ENCODE measurements at places on chromosomes 3 and 15.
A peak's percentile ranks its signal among the peaks of the same experiment; 100 is the strongest.

GRCh38 chr3:168457954-168458539 is 362.3 kb upstream of the GOLIM4 start:
- DNase-seq: no peak

- no peak for DNase-seq
Observed at GRCh38 chr3:17592956-17593355, 149.5 kb downstream of the TBC1D5 start.

DNA sequence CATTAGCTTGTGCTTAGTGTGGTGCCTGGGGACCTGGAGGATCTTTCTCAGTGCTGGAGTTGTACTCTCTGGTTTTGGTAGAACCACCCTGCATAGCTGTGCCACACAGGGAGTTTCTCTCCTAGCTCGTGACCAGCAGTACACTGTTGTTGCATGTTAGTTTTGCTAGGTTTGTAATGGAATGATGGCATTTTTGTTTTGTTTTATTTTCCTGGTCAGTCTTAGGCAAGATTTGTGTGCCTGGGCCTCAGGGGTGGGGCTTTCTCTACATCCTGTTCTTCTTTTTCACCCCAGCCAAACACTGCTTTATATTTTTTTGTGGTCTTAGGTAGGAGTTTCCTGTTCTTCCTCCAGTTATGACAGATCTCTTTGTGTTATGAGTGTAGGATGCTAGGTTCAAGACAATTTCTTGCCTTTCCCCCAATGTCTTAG is 534.5 kb upstream of the KCNMB2 start:
- peak; percentile 34 for DNase-seq

- no peak for DNase-seq
Observed at GRCh38 chr3:126540342-126540849, 16.4 kb downstream of the CHST13 start.

GRCh38 chr15:39434751-39435238 is 146.1 kb upstream of the THBS1 start:
- no peak for DNase-seq

- no peak for DNase-seq
Observed at GRCh38 chr15:69223083-69223813, 62.8 kb downstream of the GLCE start.

- DNase-seq: peak; percentile 24
Observed at GRCh38 chr3:129058441-129059200, 2.0 kb upstream of the GP9 start.

- peak; percentile 26 for DNase-seq
Observed at GRCh38 chr15:73941871-73942635, 15.8 kb downstream of the LOXL1 start.

- DNase-seq: no peak
Observed at GRCh38 chr3:62723166-62723913, 151.9 kb downstream of the CADPS start.

DNA sequence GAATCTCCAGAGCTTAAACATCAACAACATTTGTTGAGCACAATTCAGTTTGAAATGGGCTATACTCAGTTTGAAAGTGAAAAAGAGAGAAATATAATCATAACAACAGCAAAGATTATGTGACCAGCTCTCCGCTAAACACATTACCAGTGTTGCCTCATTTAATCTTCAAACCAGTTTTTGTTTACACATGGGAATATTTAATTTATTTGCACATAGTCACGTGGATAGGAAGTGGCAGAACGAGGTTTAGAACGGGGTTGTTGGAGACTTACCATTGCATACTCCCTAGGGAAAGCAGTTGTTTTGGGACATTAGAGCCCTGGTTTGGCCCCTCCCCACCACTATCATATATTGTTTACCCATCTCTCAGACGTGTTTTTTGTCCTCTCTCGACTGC is 77.2 kb downstream of the IL1RAP start:
- DNase-seq: no peak

GRCh38 chr15:37967788-37968187 is 33.3 kb downstream of the TMCO5A start:
- no peak for DNase-seq

DNA sequence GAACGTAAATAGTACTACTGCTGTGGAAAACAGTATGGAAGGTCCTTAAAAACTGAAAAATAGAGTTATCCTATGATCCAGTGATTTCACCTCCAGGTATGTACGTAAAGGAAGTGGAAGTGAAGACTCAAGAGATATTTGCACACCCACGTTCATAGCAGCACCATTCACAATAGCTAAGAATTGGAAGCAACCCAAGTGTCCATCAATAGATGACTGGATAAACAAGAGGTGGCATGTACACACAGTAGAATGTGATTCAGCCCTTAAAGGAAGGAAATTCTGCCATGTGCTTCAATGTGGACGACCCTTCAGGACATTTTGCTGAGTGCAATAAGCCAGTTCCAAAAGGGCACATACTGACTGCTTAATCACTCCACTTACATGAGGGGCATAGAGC is 188.3 kb downstream of the APBA2 start:
- no peak for DNase-seq

DNA sequence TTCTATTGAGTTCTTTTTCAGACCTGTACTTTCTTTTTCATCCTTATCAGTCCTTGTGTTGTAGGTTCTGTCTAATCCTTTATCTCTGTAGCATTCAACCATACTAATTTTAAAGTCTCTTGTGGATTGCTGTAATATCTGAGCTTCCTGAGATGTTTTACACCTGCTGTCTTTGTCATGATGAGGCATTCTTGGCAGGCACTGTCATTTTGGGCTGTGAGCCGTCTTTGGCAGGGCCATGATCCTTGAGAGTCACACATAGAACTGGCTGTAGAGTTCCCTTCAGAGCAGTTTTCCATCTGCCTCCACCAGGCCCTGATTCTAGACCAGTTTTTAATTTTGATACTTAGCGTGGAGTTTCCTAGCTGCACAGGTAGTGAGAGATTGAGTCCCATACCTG is 6.7 kb downstream of the EFCC1 start:
- DNase-seq: no peak

- peak; percentile 17 for DNase-seq
Observed at GRCh38 chr3:130276203-130276803, 69.2 kb upstream of the COL6A5 start.

GRCh38 chr3:195246581-195246995 is 24.4 kb downstream of the XXYLT1 start:
- no peak for DNase-seq

DNA sequence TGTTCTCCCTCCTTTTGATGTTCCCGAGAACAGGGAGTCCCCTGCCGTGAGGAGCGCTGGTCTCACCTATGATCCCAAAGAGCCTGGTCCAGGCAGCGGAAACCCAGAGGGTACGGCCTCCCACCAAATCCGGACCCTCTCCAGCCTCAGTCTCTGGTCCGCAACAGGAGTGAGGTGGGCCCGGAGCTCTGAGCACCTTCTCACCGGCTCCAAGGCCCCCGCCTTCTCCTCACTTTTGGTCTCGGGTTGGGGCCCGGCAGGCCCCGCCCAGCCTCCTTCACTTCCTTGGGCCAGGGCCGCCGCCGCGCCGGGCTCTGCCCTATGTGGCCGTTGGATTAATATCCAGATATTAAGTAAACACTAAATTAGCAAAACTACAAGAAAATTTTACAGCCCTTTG is 5.7 kb upstream of the SKOR1 start:
- DNase-seq: no peak

DNA sequence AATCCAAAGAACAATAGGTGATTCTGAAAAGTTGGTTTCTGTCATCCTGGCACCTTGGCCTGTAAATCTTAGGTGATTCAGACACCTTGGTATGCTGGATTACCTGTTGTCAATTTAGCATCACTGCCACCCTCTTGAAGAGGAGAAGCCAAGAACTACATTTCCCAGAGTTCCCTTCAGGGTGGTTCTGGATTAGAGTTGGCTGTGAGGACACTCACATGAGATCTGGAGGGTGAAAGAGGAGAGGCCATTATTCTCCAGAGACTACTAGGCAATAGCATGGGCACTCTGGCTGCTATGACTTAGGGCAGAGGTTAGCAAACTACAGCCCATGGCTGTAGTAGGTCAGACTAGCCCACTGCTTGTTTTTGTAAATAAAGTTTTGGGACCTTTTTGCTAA is 41.7 kb upstream of the CORO2B start:
- no peak for DNase-seq

GRCh38 chr3:51718547-51719409 is 11.9 kb downstream of the GRM2 start:
- peak; percentile 55 for DNase-seq

DNA sequence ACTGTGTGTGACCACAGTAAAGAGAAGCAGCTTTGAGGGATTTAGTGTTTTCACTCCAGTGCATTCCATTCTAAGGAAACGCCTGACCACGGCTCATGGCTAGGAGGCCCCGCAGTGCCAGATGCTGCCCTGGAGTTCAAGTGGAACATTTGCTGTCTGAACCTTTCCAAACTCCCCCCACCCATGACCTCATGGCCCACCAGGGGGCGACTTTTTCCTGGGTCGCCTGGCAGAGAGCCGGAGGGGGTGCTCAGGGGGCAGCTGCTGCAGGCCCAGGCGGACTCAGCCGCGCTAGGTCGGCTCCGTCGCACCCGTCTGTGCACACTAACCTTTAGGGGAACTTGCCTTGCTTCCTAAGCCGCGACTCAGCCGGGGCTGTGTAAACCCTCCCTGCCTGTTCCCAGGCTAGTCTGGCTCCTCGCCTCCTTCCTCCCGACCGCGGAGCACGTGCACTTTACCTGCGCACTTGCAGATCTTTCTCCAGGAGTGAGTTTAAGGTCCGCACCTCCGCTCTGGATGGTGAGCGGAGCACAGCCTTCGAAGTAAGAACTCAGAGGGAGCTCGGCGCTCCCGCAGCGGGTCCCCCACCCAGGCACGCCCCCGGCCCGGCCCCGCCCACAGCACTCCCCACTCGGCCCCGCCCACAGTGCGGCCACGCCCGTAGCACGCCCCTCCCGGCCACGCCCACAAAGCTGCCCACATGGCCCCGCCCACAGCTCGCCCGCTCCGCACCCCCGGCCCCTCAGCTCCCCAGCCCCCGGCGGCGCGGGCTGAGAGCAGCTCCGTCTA is at the start of gene OCA2:
Gene OCA2 (minus strand): TSS at position 550 of the 789 bp plus-strand sequence. CDS start 17,441 bp downstream, outside the sequence.
- DNase-seq: peak; percentile 58

DNA sequence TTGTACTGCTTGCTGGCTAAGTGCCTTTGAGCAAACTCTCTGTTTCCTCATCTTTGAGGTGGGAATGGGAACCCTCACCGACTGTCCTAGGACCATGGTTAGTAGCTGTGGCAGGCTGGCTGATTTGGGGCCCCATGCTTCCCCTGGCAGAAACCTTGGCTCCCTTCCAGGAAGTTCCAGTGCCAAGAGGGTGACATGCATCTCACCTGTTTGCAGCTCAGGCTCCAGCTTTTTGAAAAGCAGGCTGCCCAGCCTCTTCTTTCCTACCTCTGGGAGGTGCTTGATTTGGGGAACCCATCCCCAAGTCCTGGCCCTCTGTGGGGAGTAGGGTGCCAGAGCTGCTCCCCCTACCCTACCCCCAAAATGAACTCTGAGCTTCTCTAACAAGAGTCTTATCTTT is 50.8 kb downstream of the RAB11A start:
- no peak for DNase-seq

All from CD4-positive, alpha-beta T cell treated with Interleukin-21 for 1 hour (primary cell).